ENCODE measurements at places on chromosomes 1 and 21.
A peak's percentile ranks its signal among the peaks of the same experiment; 100 is the strongest.

DNA sequence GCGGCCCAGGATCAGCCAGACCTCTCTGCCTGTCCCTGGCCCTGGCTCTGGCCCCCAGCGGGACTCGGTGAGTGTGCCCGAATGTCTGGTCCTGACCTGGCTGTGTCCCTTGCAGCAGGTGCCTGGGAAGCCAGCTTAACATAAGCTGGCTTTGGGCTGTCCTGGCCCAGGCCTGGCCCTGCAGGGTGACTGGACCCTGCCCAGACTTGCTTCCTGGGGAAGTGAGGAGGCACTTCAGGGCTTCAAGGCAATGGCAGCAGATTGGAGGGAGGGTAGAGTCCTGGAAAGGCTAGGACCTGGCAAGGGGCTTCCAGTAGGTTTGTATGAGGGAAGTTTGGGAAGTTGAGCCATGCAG, 16.4 kb downstream of the RPS6KA1 start:
- DNase-seq, result no peak

- DNase-seq, result peak; percentile 73
These were observed 33.6 kb downstream of the WLS start for GRCh38 chr1:68198752-68199151.

DNA sequence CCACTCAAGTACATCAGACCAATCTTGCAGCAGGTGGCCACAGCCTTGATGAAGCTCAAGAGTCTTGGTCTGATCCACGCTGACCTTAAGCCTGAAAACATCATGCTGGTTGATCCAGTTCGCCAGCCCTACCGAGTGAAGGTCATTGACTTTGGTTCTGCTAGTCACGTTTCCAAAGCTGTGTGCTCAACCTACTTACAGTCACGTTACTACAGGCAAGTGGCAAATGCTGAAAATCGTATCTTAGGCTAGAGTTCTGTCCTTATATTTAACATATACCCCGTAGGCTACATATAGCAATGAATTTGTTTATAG, 12.1 kb downstream of the HIPK1 start:
- DNase-seq, result no peak

DNA sequence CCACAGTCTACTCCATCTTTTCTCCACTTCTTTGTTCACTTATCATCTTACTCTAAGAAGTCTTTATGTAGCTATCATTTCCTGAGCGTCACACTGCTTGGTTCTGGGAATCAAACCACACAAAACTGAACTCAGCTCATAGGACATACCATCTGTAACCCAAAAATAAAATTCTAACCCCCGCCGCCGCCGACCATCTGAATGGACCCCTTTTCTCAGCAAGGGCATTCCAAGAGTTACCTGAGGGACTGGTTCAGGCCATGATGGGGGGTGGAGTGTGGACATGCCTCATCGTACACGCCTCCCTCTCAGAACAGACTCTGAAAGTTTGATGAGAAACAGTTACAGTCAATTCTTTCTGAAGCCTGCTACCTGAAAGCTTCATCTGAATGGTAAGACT, 12.6 kb upstream of the CHI3L2 start:
- no peak for DNase-seq

GRCh38 chr1:30417001-30417700, 306.2 kb downstream of the MATN1 start:
- no peak for DNase-seq

DNA sequence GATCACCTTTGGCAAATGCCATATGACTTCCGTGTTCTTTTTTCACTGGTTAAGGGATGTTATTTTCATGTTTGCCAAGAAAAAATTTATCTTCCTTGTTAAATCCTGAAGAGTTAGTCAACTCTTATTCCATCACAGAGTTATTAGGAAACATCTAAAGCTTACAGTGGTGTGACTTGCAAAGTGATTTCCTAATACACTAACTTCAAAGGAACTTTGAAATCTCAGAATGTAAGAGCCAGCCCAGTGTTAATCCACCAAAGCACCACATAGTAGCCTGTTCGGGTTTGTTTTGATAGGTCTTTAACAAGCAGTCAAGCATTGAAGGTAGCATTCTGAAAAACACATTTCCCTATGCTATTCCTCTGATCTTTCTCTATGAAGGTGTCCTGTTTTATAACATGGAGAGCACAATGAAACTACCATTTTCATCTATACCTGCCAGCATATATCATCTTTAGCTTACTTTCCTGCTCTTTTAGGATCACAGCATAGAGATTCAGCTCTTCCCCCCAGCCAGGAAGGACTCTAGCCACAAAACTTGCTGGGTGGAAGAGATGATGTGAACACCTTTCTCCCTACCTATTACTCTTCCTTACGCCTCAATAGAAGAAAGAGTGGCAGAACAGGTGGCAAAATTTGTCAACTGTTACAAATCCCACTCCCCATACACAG, 82.4 kb upstream of the MAGI3 start:
- peak; percentile 80 for DNase-seq

DNA sequence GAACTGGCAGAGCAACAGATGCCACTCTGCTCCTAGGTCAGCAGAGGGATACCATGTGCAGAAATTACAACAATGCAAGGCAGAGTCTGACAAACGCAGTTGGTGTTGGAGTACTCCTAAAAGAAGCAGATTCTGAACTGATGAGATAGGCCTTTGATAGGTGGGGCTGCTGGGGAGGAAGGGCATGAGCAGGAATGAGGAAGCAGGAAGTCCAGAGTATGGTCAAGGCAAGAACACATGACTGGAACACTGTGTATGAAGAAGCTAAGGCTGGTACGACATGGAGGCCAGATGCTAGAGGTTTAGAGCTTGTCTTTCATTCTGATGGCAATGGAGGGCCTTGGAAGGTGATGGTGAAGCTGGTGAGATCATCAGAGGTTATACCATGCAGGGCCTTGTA, 11.5 kb upstream of the THRAP3 start:
- DNase-seq, result no peak

- DNase-seq, result no peak
These were observed 4.2 kb upstream of the COL6A1 start for GRCh38 chr21:45977396-45977795.

GRCh38 chr1:97427371-97427770, 493.5 kb downstream of the DPYD start:
- no peak for DNase-seq

DNA sequence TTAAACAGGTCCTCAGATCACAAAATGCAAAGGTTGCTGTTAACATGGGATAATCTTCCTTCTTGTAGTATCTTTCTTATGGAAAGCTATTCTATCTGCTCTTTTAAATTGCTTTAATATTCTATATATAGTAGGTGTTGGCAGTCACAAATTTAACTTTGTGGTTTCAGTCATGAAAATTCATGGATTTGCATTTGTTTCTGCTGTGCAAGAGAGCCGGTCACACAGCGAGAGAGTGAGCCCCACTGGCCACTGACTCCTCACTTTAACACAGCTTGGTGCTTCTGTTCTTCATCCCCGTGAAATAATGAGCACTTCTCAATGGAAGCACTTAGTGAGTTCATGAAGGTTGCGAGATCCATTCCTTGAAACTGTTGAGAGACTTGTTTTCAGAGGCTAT, 18.1 kb upstream of the BMP8A start:
- DNase-seq, result no peak

GRCh38 chr21:41460578-41461527, 34.8 kb downstream of the MX1 start:
- DNase-seq, result peak; percentile 66

DNA sequence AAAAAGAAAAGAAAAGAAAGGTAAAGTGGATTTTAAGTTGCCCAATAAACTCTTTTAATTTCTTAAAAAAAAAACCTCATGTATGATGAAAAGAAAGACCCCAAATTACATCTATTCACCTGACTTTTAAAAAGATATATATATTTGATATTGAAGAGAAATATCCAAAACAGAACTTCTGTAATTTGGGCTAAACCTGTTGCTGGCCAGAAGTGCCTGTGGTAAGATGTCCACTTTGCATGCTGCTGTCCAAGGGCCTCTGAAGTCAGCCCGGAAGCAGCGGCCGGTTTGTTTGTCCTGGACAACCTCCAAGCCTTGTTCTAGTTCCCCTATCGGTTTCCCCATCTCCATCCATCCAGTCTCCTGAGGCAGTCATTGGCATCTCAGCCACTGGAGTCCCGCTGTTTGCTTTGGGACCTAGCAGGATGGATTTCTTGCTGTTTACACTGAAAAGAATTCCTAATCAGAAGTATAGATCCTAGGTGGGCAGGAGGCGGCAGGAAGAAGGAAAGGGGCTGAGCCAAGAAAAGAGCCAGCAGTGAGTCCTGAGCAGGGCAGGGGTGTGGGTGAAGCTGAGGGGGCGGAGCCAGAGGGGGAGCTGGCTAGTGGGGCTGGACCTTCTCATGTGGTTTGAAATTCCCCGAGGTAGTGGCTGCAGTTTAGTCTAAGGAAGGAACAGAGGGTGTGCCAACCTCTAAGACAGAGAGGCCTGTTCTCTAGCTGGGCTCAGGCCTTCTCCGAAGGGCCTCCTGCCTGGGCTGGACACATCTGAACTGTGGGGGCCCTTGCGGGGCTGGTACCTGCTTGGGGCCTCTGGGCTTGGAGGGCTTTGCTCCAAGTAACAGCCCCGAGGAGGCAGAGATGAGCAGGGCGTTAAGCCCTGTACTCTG, 3.3 kb downstream of the NCMAP start:
- DNase-seq, result peak; percentile 90

GRCh38 chr1:99469550-99469971, 176.4 kb upstream of the PALMD start:
- no peak for DNase-seq

- no peak for DNase-seq
These were observed 4.7 kb downstream of the SLC1A7 start for GRCh38 chr1:53137729-53138128.

DNA sequence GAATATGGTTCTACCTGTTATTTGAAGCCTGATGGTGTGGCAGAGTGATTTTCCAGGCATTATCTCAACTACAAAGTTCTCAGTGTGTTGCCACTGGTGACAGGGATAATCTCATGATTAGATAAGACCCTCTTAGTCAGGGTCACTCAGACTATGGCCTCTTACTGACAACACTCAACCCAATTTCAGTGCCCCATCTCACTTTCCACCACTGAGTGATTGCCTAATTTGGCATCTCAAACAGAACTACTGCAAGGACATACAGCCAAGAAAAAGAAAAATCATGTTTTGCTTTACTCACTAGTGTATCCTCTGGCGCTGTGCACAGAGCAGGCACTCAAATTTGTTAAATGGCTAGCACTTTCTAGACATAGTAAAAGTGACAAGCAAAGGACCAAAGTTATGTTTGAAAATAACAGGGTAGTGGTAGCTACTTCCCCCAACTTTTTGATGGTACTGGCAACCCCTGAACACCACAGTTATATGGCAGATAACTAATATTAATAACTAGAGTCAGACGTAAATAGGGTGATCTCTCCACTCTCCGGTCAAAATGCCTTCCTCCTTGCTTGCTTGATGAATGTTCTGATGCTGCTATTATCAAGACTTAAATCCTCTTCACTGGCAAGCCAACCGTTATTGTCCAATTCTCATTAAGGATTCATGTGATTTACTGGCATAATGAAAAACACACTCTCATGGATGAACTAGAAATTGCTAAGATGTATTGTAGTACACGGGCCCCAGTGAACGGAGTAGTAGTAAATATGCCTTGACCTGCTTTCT, 37.1 kb upstream of the SLC30A10 start:
- no peak for DNase-seq

DNA sequence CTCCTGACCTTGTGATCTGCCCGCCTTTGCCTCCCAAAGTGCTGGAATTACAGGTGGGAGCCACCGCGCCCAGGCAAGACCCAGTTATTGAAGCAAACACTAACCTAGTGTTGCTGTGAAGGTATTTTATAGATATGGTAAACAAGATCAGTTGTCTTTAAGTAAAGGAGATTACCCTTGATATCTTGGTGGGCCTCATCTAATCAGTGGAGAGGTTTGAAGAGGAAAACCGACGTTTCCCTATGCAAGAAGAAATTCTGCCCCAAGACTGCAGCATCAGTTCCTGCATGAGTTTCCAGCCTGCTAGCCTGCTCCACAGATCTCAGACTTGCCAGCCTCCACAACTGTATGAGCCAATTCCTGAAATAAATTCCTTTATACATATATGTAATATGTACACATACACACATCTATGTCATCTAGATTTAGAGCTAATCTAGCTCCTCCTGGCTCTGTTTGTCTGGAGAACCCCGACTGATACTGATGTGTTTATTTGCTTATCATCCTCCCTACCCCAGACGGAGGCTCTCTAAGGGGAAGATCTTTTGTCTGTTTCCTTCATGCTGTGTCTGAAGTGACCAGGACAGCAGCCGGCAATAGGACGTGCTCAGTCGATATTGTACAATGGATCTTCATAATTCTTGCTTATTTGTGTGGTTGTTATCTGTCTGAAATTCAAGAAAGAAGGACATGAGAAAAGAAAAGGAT, 90.9 kb downstream of the IER5 start:
- no peak for DNase-seq

- no peak for DNase-seq
These were observed 304.3 kb upstream of the ESRRG start for GRCh38 chr1:217027403-217028080.

GRCh38 chr1:218284377-218284916, 646 bp upstream of the RRP15 start:
- DNase-seq, result no peak

GRCh38 chr1:99963041-99963795, 6.6 kb upstream of the SLC35A3 start:
- peak; percentile 80 for DNase-seq

DNA sequence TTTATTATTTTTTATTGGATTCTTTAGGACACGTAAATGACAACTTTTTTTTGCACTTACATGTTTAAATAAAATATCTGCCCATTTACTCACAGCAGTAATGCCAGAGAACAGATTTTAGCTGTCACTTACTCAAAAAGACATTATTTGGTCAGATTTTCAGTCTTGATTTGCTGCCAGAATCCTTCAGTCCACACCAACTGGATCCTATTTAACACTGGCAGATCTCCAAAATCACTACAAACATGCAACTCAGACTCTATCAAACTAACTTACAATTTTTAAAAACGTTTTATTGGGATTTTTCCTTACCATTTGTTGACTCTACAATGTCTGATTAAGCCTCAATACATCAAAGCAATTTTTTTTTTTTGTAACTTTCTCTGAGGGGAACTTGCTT, 11.1 kb downstream of the ATP6V1G3 start:
- DNase-seq, result peak; percentile 80

- DNase-seq, result no peak
These were observed 25.1 kb upstream of the TP53BP2 start for GRCh38 chr1:223870617-223871574.

DNA sequence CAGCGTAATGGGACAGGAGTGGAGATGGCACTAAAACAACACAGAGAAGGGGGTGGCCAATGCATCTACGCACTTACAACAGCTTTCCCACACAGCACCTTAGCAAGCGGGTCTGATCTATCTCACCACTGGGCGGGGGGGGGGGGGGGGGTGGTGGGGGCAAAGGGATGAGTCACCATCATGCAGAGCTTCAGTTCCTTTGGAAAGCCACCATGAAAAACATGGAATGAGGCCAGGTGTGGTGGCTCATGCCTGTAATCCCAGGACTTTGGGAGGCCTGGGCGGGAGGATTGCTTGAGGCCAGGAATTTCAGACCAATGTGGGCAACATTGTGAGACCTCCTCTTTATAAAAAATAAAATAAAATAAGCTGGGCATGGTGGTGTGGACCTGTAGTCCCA, 47.2 kb downstream of the KLHDC7A start:
- no peak for DNase-seq

- peak; percentile 43 for DNase-seq
These were observed 94.6 kb upstream of the RALGPS2 start for GRCh38 chr1:178630417-178630816.

GRCh38 chr1:56357927-56358690, 221.3 kb downstream of the PLPP3 start:
- DNase-seq, result no peak

GRCh38 chr1:89483757-89484077, 40.9 kb upstream of the LRRC8B start:
- DNase-seq, result no peak

Measured in iris pigment epithelial cell (primary cell).